ENCODE measurements at places on chromosomes 13 and 19. TPM values are rescaled to one million over a fixed set of nuclear protein-coding genes. Genes with fewer than 3 reads are reported as not detected.
A peak's percentile ranks its signal among the peaks of the same experiment; 100 is the strongest.

- H3K27ac ChIP-seq: peak overlapping the region; percentile 87
- H3K27me3 ChIP-seq: no peaks in the 10 kb centered on the region
- no peak for DNase-seq
- H3K4me1 ChIP-seq: peaks cover 31% of the 10 kb centered on the region
- H3K4me3 ChIP-seq: no peak overlapping the region
- no peaks in the 10 kb centered on the region for H3K36me3 ChIP-seq
These were observed 22.6 kb downstream of the KLHL26 start for GRCh38 chr19:18659281-18660050.

- H3K27me3 ChIP-seq: no peaks in the 10 kb centered on the region
- no peak overlapping the region for H3K4me3 ChIP-seq
- no peak overlapping the region for H3K27ac ChIP-seq
These were observed 187.7 kb downstream of the SHISA2 start for GRCh38 chr13:25864116-25864515.

- H3K27ac ChIP-seq: no peak overlapping the region
- H3K27me3 ChIP-seq: no peaks in the 10 kb centered on the region
- H3K4me1 ChIP-seq: no peaks in the 10 kb centered on the region
- H3K36me3 ChIP-seq: no peaks in the 10 kb centered on the region
These were observed 36.5 kb upstream of the HMGB1 start for GRCh38 chr13:30502237-30502636.

DNA sequence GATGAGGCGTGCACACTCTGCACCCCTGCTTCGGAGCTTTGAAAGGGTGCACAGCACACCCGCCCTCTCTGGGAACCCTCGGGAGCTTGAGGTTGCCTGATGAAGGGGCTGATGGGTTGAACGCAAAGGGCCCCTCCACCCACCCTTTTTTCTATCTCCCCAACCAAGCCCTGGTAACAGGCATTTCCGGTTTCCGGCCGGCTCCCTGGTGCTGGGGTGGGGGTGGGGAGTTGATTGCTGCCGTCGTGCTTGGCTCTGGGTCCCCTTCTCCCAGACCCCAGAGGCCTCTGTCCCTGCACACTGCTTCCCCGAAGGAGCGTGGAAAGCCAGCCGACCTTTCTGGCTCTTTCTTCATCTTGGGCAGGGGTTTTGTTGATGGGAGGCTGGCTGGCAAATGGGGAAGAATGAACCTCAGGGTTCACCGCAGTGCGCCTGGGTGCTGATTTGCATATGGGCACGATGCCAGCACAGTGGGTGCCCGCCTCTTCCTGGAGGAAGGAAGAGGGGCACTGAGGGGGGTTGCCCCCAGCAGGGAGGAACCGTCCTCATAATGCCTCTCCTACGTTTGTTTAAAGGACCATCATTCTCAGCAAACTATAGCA is 29.1 kb downstream of the VAV1 start:
- peak; percentile 29 for DNase-seq
- H3K4me1 ChIP-seq: peaks cover 9% of the 10 kb centered on the region
- peaks cover 21% of the 10 kb centered on the region for H3K27me3 ChIP-seq
- H3K4me3 ChIP-seq: peak overlapping the region; percentile 28
- H3K36me3 ChIP-seq: no peaks in the 10 kb centered on the region
- peak overlapping the region; percentile 79 for H3K27ac ChIP-seq

ZNF175 gene
- total RNA-seq: 5.7 TPM

ATXN8OS gene
- total RNA-seq: not detected

DNA sequence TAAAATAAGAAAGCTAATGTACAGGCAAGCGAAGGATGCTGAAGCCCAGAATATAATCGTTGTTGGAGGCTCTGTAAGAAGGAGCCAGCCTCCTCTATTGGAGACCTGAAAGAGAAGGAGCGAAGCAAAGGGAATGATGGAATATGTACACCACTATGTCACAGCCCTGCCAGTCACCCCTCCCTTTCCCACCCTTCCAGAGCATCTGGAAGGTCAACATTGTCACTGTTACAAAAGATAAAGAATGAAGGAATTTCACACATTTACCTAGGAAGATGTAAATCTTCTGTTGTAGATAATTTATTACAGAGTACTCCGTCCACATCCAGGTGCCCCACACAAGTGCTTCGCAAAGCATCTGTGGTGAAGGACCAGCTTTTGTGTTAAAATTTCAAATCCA is 39.7 kb upstream of the SACS start:
- no peaks in the 10 kb centered on the region for H3K36me3 ChIP-seq
- H3K27ac ChIP-seq: no peak overlapping the region
- peaks cover 13% of the 10 kb centered on the region for H3K4me1 ChIP-seq
- no peak overlapping the region for H3K4me3 ChIP-seq

- no peak for DNase-seq
- H3K4me1 ChIP-seq: peaks cover 28% of the 10 kb centered on the region
- H3K4me3 ChIP-seq: no peak overlapping the region
These were observed 4.9 kb downstream of the REX1BD start for GRCh38 chr19:18593367-18594095.

Data from esophagus squamous epithelium (tissue), 5 donors.